CD4-positive, alpha-beta memory T cell (primary cell): ENCODE measurements at places on chromosomes 2 and 18.

GRCh38 chr2:207514451-207514850 is 15.3 kb upstream of the CREB1 start:
- no peak for DNase-seq

GRCh38 chr2:208671284-208671683 is 264.7 kb downstream of the PTH2R start:
- no peak for DNase-seq

- DNase-seq, result no peak
Observed at GRCh38 chr2:239092571-239093294, 244.8 kb downstream of the TWIST2 start.

DNA sequence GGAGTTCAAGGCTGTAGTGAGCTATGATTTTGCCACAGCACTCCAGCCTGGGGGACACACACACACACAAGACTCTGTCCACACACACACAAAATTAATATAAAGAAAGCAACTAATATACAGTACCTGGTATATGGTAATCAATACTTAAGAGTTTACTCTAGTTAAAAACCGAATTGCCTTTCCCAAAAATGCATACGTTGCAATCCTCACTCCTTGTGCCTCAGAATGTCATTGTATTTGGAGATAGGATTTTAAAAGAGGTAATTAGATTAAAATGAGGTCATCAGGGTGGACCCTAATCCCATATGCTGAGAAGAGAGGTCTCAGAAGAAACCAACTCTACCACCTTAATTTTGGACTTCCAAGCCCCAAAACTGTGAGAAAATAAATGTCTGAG is 35.7 kb downstream of the TMEM237 start:
- DNase-seq, result no peak

GRCh38 chr2:100036793-100037192 is 105.6 kb downstream of the AFF3 start:
- DNase-seq, result no peak

GRCh38 chr2:42060028-42060427 is 12.2 kb downstream of the PKDCC start:
- DNase-seq, result no peak

DNA sequence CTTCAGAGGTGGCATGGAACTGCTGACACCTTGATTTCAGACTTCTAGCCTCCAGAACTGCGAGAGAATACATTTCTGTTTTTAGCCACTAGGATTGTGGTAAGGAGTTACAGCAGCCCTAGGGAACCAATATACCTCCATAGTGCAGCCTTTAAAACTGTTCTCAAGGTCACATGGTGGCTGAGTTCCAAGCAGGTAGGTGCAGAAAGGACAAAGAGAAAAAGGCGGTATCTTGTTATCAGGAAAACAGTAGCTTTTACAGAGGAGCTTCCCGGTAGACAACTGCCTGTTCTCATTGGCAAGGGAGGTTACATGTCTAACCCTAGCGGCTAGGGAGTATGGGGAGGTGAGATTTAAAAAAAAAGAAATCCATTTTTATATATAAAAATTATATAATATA is 96.2 kb upstream of the BCL2L11 start:
- no peak for DNase-seq

DNA sequence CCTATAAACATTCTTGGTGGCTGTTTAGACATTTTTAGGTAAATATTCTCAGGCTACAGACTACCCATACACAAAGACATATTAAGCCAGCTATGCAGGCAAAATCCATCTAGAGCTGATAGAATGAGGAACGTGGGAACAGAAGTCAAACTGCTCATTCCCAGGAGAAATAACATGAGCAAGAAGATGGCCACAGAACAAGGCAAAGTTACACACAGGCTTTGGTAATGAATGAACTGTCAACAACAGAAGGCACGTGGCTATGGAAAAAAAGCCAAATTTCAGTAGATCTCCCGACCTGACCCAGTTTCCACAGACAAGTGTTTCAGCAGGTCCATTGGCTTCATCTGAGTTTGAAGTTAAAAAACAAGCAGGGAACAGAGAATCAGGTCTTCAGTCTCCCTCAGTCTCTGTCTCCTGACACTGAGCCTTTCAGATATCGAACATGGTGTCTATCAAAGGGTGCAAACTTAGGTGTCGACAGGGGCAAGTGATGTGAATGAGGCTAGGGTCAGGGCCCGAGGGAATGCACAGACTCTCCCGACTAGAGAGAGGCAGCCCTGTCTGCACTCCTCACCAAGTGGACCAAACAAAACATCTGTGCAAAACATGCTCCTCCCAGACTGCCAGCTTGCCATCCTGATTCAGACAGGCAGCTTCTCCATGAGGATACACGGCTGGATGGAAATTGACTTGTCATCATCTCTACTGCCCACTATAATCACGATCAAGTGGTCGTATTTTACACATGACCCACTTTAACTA is 25.9 kb downstream of the SIGLEC15 start:
- no peak for DNase-seq

DNA sequence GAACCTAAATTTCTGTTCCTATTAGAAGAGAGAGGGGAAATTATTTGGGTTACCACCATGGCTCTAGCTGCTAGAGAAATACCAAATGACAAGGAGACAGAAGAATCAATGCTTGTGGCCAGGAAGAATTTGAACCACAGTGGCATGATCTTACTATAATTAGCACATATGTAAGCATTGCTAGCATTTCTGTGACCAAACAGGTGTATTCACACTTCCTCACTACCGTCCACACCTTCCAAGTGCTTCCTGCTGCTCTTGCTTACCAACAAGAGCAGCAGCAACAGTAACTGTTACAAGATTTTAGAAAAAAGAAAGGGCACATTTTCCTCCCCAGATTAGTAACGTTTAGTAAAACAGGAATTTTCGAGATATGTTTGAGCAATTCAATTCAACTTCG is 60.5 kb downstream of the CDH7 start:
- DNase-seq, result no peak

DNA sequence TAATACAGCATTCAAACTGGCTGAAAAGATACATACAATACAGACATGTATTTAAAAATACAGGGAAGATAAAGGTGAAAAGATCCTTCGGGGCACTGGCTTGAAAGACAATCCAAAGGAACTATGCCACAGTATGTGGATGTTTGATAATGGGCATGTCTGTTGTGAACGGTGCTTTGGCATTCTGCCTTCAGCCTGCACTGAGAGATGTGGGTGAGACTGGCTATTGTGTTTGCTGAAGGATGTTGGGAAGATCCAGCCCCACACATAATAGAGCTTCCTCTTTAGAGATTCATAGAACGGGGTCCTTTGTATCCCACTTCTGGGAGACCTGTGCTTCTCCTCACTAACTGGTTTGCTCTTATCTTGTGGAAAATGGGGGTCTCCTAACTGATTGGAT is 65.1 kb upstream of the CXCR4 start:
- DNase-seq, result no peak

DNA sequence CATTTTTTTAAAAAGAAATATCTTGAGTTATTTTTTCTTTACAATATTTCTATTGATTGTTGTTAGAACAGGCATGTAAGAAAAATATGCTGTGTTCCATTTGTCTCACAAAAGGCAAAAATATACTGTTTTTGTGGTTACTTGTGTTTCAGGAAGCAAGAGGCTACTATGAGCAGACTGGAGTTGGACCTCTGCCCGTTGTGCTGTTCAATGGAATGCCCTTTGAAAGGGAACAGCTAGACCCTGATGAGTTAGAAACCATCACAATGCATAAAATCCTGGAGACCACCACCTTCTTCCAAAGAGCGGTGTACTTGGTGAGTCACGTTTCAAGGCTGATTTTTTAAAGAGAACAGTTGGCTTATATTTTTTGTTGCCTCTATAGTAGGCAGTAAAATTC is 54.7 kb downstream of the UGGT1 start:
- DNase-seq, result no peak

- DNase-seq, result no peak
Observed at GRCh38 chr2:129902731-129903585, 76.5 kb upstream of the RAB6C start.

DNA sequence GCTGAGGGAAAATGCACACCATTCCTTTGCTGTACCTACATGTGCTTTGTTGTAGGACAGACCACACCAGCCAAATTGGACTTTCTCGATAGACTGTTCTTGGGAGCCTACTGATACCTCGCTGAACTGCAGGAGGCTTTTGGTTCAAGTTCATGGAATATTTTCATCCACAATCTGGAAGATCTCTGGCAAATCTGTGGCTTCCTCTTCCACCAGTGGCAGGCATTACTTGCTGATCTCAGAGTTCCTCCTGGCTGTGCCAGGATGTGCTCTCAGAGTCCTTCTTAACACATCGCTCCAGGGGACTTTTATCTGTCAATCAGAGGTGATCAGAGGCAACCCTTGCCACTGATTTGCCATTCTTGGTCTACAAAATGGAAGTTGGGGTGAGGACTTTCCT is 87.7 kb downstream of the PTGR3 start:
- DNase-seq, result no peak

DNA sequence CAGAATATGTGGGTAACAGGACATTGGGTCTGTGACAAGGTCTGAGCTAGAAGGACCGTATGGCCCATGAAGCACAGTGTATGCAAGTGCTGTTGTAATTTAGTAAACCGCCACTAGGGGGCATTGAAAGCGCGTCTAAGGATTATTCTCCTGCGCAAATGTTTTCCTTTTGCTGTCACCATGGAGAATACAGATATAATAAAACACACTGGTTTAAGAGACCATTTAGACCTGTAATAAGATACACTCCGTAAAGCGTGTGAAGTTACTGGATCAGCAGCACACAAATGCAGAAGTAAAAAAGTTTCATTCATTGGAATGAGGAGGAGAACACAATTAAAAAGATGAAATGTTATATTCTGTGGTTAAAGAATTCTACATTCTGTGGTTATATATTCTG is 272.4 kb downstream of the AGAP1 start:
- no peak for DNase-seq

GRCh38 chr18:23163786-23164533 is 28.7 kb downstream of the CABLES1 start:
- no peak for DNase-seq

DNA sequence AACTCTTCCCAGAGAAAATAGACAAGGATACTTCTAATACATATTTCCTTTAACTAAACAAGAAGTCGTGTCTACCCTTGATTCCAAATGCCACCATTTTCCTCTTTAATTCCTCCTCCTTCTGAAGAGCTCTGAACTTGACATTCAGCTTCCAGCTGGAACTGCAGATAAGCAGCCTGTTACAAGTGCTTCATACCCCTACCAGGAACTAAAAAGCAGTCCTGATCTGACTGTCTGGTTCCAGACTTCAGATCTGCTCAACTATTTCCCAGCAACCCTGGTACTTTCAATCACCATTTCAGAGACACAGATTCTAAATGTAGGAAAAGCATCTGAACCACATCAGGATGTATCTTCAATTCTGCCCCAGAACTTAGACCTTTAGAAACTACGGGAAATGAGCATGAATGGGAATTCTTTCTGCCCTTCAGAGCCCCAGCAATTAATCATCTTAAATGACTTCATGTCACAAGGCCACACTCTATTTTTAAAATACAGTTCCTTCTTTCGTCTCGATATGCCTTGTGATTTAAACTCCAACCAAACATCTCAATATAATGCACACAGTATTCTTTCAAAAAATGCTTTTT is 159.5 kb downstream of the L3MBTL4 start:
- no peak for DNase-seq

DNA sequence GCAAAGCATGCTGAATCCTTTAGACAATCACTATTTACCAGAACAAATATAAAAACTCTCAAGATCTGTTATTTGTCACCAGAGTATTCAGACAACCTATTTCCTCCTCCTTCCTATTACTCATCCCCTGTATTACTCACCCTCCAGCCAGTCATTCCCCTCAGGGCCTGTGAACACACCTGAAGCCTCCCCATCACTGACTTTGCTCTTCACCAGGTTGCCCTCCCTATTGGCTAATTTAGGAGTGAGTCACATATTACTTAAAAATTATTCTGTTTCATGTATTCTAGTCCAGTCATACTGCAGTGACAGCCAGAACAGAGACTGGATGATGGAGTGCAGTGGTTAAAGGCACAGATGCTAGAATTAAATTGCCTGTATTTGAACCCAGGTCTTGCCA is 3.7 kb upstream of the ATG16L1 start:
- DNase-seq, result no peak

DNA sequence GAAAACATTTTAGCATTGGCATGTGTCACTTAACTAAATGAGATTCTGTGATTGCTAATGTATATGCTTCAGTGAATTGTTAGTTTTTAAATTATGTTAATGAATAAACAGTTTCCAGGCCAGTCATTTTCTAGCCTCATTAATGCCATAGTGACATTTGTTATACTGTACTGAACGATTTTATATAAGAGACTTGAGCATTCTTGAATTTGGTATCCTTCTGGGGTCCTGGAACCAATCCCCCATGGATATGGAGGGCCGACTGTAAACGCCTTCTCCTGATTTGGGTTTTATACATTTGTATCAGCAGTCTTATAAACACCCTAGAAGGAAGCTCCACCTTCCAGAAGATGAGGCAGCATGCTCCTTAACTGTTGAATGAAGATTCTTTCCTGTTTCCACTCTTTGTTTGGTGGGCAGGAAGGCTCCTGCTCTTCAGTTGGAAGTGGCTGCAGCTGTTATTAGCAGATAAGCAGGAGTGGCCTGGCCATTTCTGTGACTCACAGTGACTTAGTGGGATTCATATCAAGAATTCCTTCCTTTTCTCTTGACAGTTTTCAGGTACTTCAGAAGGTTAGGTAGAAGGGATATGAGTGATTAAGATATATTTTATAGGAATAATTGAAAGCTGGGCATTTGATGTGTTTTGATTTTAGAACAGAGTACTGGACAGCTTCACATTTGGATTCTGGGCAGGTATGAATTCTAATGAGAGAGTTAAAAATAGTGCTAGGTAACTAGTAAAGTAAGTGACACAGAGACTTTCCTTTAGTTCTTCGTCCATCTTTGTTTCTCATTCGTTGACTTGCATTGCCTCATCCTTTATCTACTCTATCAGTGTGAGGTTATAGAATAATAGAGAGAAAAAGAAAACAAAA is 124.9 kb downstream of the PLCL1 start:
- no peak for DNase-seq

- DNase-seq, result no peak
Observed at GRCh38 chr2:62382757-62383156, 123.2 kb downstream of the TMEM17 start.

DNA sequence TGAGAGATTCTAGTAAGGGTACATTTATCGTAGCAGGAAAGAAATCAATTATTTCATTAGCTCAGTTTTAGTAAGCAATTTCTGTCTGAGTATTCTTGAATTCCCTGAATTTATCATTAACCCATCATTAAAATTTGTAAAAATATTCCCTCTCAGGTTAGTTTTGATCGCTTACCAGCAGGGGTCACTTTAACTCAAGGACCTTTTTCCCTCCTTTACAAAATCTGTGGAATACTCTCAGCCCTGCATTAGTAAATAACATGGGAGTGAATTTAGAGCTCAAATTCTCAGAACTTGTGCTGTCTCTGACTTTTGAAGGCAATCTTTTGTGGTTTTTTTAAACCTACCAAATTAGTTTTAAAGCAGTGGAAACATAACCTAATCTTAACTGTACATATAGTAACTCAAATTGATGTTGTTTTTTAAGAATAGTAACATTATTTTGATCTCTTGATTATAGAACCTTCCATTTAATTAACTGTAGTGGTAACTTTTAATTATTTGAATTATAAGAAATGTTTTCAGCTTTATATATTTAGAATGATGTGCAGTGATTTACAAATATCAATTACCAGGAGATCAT is 97.2 kb downstream of the AGPS start:
- no peak for DNase-seq
